ENCODE measurements at places on chromosomes 2 and 18. TPM values are rescaled to one million over a fixed set of nuclear protein-coding genes. Genes with fewer than 3 reads are reported as not detected.
A peak's percentile ranks its signal among the peaks of the same experiment; 100 is the strongest.

DNA sequence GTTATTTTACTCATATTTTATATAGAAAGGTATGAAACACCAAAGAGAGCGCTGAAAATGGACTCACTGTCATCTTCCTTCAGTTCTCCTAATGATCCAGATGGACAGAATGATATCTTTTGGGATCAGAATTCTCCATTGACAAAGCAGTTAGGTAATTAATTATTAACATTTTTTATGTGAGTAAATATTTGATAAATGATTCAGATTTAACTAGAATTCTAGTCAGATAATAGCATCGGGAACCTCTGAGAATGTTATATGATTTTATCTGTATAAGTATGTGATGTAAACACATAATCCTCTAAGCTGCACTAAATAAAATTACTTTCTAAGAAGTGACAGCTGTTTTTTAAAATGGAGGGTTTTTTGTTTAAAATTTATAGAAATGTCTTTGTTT lies 2.0 kb downstream of the ETAA1 start:
- ATAC-seq = no peak

GRCh38 chr18:47296462-47296861 lies 45.0 kb upstream of the SKOR2 start:
- ATAC-seq = no peak

The UGT1A9 gene
- 0.08 TPM for total RNA-seq

- no peak for ATAC-seq
These were observed 322.9 kb downstream of the DYSF start for GRCh38 chr2:71776227-71776626.

DNA sequence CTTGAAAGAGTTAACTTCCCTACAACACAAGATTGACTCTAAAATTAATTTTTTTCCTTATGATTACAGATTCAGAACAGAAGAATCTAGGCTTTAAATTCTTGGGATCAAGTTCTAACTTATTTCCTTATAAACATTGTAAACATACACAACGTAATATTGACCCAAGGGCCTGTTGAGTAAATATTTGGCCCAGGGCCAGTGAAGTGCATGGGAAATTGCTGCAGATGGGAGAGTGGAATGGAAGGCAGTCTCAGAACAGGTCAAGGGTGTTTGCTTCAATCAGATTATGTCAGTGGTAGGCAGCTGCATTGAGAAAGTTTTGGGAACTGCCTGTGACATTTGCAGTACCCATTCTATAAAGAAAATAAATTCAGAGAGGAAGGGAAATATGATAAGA lies 137.6 kb downstream of the MYO1B start:
- ATAC-seq = peak; percentile 64

The B3GNT7 gene
- total RNA-seq = 5.5 TPM

The ZBTB7C gene
- total RNA-seq = 28.8 TPM

DNA sequence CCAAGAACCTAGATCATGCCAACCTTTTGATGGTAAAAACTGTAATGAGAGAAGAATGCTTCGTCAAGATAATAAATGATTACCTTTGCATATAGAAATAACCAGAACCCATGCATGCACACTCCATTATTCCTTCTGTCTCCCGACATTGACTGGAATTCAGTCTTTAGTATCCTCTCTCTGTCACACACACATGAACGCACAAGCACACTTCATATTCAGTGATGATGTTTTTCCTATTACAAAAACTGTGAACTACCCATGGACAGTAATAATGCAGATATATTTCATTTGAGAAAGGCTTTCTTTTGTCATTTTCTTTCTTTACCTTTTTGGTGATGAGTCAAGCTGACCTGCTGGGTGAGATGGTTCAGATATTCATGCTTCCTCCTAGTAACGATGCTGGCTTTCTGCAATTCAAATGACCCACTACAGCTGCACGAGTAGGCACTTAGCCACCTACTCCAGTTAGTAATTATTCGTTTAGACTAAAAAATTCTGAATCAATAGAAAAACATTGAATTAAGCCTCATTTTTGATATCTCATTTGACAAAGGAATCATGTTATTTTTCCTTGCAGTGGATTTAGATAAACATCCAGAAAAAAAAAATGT lies 382.2 kb downstream of the TGIF1 start:
- no peak for ATAC-seq

The FZD7 gene
- total RNA-seq = 3.0 TPM

- ATAC-seq = no peak
These were observed 53.0 kb upstream of the GALNT3 start for GRCh38 chr2:165847001-165847400.

DNA sequence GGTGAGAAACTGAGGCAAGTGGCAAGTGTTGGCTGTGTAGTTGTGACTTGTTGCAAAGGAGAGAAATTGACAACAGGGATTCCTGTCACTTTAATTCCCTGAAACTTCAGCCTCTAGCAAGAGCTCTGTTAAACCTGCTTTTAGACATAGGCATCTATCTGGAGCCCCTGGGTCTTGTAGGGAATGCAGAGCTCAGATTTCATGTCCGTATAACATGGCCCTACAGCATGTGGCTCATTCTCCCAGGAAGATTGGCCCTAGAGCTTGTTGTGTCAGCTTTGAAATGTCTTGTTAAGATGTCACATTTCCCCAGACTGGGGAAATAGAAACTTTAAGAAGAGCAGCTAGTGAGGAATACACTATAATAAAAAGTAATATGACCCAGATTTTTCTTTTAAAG lies 115.8 kb downstream of the POLE4 start:
- no peak for ATAC-seq

- ATAC-seq = no peak
These were observed 33.9 kb upstream of the DOCK10 start for GRCh38 chr2:225076125-225076524.

DNA sequence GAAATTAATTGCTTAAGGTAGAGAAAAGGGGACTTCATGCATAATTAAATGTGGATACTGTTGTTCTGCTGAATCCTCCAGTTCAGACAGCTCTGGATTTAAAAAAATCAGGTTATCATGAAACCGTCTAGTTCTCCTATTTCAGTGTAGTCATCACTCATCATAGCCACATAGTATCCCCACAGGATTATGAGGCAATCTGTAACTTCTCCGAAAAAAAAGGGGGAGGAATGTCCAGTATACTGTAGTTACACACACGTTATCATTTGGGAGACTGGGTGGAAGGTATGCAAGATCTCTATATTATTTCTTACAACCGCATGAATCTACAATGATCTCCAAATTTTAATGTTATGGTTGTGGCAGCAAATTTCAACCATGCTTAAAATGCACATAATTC lies 114.0 kb downstream of the HIBCH start:
- no peak for ATAC-seq

GRCh38 chr2:215917953-215918620 lies 95.3 kb downstream of the MREG start:
- ATAC-seq = no peak

DNA sequence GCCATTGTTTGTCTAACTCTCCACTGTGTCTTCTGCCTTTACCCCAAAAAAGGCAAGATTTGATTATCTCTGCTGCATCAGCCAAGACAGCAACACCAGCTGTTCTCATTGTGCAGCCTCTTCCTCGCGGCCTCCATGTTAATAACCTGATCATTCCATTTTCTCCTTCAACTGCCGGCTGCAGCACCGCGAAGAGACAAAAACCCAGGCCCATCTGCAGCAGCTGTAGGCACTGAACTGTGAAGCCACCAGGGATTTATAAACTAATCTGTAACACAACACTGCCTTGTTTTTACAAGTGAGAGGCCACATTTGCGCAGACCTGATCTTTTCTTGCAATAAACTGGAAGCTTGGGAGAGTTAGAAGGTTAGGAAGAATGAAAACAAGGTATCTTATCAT lies 147.8 kb downstream of the SATB2 start:
- no peak for ATAC-seq

The WDR43 gene
- total RNA-seq = 44.9 TPM

DNA sequence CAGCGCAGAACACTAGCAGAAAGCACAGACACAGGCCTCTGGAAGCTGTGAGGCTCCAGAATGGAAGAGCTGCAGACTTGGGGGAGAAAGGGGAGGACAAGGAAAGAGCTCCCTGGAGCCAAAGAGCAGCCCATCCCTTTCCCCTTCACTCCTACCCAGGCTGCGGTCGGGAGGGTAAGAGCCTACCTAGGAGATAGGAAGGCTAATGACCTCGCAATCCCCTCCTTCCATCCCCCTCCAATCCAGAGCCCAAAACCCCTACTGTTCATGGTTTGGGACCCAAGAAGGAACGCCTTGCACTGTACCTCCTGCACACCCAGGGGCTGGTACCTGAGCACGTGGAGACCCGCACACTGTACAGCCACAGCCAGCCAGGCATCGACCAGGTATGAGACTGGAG lies 39.8 kb downstream of the LMAN2L start:
- no peak for ATAC-seq

The TWIST2 gene
- 0.48 TPM for total RNA-seq

The XIRP2 gene
- total RNA-seq = 0.28 TPM

The SLC16A14 gene
- 3.8 TPM for total RNA-seq

The SPTBN1 gene
- 77.2 TPM for total RNA-seq

- ATAC-seq = no peak
These were observed 31.4 kb downstream of the SOWAHC start for GRCh38 chr2:109645412-109646184.

DNA sequence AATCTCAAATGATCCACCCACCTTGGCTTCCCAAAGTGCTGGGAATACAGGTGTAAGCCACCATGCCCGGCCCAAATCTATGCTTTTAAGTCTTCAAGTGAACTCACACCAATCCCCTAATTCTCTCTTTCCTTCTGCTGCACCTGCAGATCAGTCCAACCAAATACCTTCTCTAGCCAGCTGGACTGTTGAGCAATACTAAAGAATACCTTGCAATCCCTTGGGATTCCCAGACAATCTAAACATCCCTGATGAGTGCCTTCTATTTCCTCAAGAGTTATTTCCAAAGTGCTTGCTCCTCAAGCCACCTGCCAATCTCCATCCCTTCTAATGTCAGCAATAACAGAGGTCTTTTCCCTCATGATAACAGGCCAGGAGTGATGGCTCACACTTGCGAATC lies 48.6 kb downstream of the SF3B1 start:
- no peak for ATAC-seq

DNA sequence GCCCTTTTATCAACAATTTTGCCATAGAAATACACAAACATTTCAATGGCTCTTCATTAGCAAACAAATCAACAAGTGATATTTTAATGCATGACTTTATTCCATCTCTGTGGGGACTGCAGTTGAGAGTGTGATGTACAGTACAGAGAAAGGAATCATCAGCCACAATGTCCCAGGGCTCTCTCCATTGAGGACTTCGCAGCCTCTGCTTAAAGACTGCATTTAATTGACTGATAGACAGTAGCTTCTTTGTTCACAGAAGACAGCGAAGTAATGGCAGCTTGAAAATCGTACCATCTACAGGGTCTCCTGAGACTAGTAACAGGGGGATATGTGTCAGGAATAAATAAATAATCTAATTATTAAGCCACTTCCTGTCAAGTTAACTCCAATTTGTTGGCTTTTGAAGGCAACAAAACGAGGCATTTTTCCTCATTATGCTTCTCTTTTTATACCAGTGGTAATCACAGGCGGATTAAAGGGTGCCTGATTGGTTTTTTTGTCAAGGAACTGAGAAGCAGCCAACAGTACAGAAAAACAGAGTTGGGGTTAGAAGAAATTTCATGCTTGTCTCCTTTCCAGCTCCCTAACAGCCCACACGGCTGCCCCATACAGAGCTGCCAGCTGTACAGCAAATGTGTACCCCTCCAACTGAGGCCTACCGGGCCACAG lies 164.3 kb downstream of the ZNF521 start:
- ATAC-seq = no peak

The PLB1 gene
- 1.6 TPM for total RNA-seq

The SGPP2 gene
- 57.1 TPM for total RNA-seq

The PARD3B gene
- total RNA-seq = 4.3 TPM

DNA sequence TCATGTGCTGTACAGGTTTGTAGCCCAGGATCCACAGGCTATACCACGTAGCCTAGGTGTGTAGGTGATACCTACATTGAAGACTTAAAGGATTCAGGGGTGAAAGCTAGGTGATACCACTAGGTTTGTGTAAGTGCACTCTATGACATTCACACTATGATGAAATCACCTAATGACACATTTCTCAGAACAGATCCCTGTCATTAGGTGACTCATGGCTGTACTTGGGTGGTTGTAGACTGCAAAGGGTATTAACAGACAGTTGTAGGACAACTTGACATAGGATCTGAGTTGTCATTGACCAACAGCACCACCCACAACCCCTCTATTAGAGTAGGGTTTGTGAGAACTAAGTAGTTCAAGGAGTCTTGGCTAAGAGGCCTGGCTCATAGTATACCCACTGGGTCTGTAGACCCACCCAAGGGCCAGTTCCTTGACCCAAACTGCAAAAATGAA lies 27.7 kb upstream of the SMCHD1 start:
- peak; percentile 99 for ATAC-seq

DNA sequence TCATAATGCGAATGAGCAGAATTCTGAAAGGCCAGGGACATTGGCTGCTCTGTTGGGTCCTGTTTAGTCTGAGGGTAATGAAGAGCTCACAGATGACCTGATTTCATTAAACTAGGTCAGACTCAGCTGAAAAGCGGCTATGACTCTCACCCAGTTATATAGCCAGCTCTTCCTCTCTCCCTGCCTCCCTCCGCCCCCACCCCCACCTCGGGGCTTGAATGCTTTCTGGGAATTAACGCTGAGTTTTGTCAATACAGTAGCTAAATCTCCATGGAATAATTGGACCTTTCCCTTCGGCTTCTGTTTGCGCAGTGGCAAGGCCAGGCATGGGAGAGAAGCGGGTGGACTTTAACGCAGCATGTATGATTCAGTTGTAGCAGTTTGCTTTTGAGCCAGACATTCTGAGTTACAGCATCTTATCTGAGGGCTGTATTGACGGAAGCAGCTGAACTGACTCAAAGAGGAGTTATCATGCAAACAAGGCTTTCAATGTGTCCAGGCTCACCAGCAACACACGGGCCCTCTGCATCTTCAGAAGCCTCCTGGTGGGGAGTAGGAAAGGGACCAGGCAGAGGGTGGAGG lies 110.6 kb downstream of the MYCN start:
- ATAC-seq = no peak

DNA sequence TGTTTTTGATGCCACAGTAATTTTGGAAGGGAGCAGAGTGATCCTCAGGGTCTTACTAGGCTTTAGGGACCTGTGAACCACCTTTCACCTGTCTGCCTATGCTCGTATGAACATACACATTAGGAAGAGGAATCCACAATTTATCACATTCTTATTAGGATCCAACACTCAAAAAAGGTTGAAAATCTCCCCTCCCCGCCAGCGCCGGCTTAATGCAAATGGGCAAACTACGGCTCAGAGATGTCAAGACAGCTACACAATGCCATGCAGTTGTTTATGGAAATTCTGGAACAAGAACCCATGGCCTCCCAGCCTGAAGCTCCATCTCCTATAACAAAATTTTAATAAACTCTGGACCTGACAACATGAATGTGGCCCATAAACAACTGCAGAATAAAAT lies 375.9 kb upstream of the ACVR2A start:
- ATAC-seq = no peak

GRCh38 chr2:121052521-121052920 lies 232.5 kb downstream of the TFCP2L1 start:
- ATAC-seq = no peak

DNA sequence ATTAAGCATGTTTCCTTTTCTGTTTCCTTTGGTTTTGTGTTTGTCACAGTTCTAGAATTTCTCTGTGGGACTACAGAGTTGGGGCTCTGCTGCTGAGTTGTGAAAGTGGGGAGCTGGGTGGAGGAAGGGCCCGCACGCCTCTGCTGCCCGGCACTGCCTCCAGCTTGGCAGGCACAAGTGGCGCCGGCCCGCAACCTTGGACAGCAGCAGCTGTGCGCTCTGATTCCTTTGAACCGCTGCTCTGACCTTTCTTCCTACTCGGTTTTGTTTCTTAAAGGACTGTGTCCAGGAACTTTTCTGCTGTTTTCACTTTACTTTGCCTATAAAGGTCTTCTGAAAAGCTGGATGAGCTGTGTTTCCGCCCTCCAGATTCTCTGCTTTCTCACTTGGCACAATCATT lies 137.6 kb upstream of the ALPP start:
- no peak for ATAC-seq

Data from esophagus mucosa (tissue), 1 donor.